ENCODE measurements at places on chromosomes 13 and 19. TPM values are rescaled to one million over a fixed set of nuclear protein-coding genes. Genes with fewer than 3 reads are reported as not detected.

The C13orf46 gene
- 2.5 TPM for total RNA-seq

The ZNF726 gene
- total RNA-seq: 0.92 TPM

The GAS6 gene
- 165 TPM for total RNA-seq

The SSBP4 gene
- 184 TPM for total RNA-seq

The NAPSA gene
- total RNA-seq: 0.70 TPM

The KLF2 gene
- 5.9 TPM for total RNA-seq

The ZNF440 gene
- 7.8 TPM for total RNA-seq

The SIGLECL1 gene
- not detected for total RNA-seq

The TNFRSF19 gene
- total RNA-seq: 8.0 TPM

The CD70 gene
- total RNA-seq: 7.8 TPM

The CYSLTR2 gene
- total RNA-seq: not detected

DNA sequence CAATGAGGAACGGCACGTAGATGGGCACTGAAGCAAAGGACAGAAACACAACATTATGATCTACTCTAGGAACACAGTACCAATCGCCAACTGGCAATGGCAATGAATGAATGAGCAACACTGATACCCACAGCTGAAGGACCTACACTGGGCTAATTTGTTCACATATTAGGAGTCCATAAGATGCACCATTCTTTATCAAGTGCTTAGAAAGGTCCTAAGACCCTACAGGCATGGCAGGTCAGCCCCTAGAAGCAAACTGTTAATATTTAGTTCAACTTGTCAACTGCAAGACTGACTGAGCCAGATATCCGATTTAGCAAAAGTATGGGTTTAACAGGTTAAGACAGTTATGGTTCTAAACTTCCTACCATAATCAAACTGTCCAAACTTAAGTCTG lies 4.8 kb downstream of the SHISA2 start:
- no peak for DNase-seq

GRCh38 chr19:35352177-35352447 lies 4.4 kb downstream of the FFAR1 start:
- DNase-seq: no peak

GRCh38 chr19:8573316-8573715 lies 3.9 kb downstream of the MYO1F start:
- DNase-seq: no peak

DNA sequence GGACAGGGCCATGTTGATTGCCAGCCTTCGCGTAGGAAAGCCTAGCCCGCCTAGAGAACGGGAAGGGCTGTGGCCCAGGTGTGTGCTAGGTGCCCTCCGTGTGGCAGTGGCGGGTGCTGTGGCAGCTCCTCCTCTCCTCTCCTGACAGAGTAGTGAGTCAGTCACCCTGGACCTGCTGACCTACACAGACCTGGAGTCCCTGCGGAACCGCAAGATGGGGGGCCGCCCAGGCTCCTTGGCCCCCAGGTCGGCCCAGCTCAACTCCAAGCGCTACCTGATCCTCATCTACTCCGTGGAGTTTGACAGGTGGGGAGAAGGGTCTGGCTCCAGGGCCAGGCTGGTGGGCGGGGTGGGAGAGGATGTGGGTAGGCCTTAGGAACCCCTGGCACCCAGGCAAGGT lies 11.1 kb downstream of the CCDC61 start:
- DNase-seq: no peak

- DNase-seq: no peak
Measured at GRCh38 chr19:40597329-40597838, 3.8 kb upstream of the LTBP4 start.

- no peak for DNase-seq
Measured at GRCh38 chr13:111022886-111023285, 92.2 kb upstream of the ARHGEF7 start.

DNA sequence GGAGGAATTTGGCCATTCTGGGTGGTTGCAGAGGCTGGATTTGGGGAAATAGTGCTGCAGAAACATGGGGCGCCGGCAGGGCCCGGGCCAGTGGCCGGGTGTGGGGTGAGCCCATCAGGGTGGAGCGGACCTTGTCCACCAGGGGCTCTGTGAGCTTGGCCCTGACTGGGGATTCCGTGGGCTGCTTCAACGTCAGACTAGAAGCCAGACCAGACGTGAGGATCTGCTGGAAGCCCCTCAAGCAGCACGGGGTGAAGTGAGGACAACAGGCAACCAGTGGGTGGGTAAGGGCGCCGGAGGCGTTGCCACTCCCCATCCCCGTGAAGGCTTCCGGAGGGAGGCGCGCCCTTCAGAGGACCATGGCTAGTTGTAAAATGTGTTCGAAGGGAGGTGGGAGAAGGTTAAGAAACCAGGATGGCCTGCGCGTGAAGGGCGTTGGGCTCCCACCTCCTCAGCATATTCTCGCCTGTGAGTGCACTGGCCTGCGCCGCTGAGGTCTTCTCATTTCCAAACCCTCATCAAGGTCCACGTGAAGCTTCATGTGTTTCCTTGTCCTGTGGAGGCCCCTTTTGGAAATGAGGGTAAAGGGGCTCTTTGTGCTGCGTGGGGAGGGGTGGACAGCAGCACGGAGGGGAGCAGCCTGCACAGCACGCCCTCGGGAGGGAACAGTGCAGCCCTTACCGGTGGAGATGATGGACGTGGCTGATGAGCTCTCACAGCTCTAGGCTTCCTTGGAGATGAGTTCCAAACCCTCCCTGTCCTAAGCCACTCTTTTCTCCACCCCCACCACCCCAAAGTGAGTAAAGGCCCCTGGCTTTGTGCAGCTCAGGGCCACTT lies 8.3 kb downstream of the TEX29 start:
- no peak for DNase-seq

- DNase-seq: no peak
Measured at GRCh38 chr19:39202998-39203355, 1.1 kb downstream of the SYCN start.

DNA sequence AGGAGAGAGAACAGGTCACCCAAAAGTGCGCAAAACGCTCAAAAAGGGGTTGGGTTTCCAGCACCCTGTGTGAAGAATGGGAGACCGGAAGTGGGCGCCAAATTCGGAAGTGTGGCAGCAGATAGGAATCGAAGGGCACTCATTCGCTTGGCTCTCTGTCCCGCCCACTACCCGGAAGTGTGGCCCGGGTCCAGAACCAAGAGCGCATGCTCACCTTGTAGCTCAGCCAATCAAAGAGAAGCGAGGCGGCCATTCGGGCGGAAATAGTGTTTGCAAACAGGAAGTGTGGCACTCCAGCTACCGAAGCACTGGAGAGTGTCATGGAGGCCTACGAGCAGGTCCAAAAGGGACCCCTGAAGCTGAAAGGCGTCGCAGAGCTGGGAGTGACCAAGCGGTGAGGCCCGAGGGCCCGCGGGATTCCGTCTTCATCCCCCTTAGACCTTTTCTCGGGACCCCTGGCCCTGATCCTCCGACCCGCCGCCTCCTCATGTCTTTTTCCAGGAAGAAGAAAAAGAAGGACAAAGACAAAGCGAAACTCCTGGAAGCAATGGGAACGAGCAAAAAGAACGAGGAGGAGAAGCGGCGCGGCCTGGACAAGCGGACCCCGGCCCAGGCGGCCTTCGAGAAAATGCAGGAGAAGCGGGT lies at the start of gene FAM32A:
TSS of gene FAM32A (plus strand) at position 288 of the 645 bp plus-strand sequence. CDS start at position 321, 33 bp downstream.
- peak; percentile 88 for DNase-seq

- DNase-seq: no peak
Measured at GRCh38 chr13:72521940-72522661, 205.3 kb downstream of the MZT1 start.

DNA sequence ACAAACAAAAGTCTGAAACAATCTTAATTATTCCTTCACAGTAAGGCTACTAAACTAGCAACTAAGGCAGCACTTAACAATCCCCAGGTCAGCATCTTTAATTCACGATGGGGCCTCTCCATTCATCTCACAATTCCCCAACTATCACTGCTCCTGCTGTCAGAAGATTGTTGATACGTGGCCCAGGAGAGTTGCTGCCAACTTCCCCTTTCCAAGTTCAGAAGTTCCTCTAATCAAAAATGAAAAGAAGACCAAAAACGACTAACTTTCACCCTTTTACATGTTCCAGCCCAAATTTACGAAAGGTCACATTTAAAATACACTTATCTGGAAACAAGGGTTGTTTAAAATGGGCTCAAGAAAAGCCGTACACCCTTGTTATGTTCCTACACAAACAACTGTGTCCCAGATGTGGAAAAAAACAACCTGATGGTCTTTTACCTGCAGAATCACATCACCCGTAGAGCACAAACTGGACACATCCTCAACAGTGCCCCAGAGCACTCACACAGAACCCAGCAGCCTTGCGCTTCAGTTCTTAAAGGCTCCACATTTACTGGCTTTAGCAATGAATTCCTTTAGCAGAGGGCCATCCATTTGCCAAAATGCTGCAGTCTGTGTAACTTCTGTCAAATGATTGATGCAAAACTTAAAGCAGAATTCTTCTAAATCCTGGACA lies 38.0 kb downstream of the PHF11 start:
- no peak for DNase-seq

GRCh38 chr19:30884146-30884812 lies 465.0 kb downstream of the TSHZ3 start:
- no peak for DNase-seq

DNA sequence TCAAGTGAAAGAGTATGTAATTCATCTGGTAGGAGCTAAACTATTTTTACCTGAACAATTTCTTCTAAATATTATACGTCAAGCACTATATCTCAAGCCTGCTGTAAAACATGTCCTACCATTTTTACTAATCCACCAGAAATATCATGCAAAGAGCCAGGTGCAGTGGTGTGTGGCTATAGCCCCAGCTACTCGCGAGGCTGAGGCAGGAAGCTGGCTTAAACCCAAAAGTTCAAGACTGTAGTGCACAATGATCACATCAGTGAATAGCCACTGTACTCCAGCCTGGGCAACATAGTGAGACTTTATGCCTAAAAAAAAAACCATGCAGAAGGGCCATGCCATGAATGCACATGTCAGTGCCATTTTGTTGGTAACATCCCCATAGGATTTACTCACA lies 20.7 kb upstream of the CLN5 start:
- DNase-seq: no peak

GRCh38 chr19:16771618-16772017 lies 52.0 kb downstream of the NWD1 start:
- DNase-seq: peak; percentile 54

GRCh38 chr19:37738371-37738770 lies 18.8 kb upstream of the ZNF607 start:
- no peak for DNase-seq

DNA sequence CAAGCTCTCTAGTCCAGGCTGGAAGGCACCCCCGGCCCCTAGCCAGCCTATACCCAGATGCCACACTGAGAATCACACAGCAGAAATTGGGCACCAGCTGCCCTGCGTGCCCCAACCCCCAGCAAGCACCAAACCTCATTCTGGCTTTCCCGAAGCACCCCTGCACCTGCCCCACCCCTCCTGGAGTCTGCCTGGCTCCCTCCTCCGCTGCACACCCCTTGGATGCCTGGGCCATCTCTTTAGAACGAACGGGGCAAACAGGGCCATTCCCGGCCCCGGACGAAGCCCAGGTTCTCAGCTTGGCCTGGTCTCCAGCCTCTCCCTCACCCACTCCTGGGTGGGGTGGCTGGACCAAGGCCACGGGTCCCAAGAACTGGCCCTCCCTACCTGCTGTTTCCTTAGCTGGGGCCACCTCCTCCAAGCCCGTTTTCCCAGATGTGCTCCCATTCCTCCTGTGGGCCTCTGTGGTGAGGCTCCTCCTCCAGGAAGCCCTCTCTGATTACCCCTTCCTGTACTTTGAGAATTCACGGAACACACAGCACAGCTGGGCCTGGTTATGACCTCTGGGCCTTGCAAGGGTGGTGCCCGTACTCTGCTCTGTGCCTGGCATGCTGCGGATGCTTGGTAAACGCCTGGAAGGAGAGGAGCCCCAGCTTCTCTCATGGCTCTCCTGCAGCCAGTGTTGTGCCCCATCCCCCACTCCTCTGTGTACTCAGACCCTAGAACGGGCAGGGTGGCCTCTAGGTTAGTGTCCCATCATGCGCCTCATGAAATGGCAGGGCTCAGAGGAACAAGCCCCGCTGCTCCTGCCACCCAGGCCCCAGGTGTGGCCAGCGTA lies 21.4 kb downstream of the CEBPG start:
- no peak for DNase-seq

- no peak for DNase-seq
Measured at GRCh38 chr13:97658556-97658955, 224.6 kb downstream of the RAP2A start.

DNA sequence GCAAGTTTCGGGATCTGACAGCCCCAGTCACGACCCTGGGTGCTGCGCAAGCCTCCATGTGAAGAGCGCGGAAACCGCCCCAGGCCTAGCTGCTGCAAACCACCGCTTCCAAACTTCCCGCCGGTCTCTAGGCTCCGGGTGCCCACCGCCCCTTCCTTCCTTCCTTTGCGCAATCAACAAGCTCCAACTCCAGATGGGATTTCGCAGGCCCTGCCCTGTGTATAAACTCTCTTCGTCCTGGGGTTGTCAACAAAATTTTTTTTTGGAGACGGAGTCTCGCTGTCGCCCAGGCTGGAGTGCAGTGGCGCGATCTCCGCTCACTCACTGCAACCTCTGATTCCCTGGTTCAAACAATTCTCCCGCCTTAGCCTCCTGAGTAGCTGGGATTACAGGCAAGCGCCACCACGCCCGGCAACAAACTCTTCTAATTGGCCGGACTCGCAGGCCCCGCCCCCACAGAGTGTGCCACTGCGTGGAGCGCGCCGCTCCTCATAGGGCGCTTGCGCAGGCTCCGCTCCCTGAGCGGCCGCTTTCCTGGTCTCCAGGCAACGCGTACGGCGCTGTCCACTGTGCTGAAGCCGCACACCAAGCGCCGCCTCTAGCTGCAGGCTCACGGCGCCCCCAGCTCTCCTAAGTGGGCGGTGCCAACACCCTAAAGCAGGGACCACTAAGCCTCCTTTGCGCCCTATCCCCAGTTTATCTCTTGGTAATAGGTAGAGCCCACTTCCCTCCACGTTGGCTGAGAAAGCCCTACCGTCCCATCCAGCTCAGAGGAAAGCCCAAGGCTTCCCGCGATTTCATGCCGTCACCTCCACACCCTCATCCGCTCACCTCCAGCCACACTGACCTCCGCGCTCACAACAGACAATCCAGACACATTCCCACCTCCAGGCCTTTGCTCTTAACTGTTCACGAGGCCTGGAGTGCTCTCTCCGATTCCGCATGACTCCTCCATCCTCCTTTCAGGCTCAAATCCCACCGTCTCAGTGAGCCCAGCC lies 5.5 kb upstream of the QTRT1 start:
- DNase-seq: peak; percentile 52

DNA sequence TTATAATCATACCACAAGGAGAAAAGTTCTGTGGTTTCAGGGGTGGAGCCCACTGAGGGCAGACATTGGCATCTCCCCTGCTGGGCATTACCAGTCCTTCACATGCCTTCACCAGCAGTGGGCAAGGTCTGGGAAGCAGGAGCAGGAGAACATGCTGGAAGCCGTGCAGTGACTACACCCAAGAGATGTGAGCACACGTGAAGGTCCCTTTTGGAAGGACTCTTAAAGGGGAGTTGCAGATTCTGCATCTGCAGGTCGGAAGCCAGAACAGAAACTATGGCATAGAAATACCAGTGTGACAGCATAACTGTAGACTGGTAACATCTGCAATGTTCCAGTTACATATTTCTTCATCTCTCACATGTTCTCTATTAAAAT lies 26.9 kb upstream of the KL start:
- no peak for DNase-seq

- no peak for DNase-seq
Measured at GRCh38 chr13:95185851-95186250, 115.4 kb downstream of the ABCC4 start.

GRCh38 chr19:18385675-18386542 lies at the start of gene GDF15:
Gene GDF15, plus strand, starts transcription at chr19:18386158. Its CDS starts 32 bp downstream, at chr19:18386190.
- DNase-seq: no peak

GRCh38 chr13:44108331-44108858 lies 228.7 kb downstream of the LACC1 start:
- DNase-seq: no peak

All from glomerular endothelial cell (primary cell).